CD4-positive, alpha-beta T cell treated with Interleukin-10 for 1 hour (primary cell): ENCODE measurements at places on chromosomes 16 and 17.

GRCh38 chr16:85349365-85350145 is 237.3 kb upstream of the CIBAR2 start:
- DNase-seq, result no peak

GRCh38 chr17:32226886-32227285 is 38.7 kb upstream of the RHBDL3 start:
- DNase-seq, result no peak

- DNase-seq, result no peak
Observed at GRCh38 chr17:50443505-50443974, 17.5 kb downstream of the ACSF2 start.

GRCh38 chr16:58264961-58265479 is 29.8 kb downstream of the PRSS54 start:
- peak; percentile 36 for DNase-seq

DNA sequence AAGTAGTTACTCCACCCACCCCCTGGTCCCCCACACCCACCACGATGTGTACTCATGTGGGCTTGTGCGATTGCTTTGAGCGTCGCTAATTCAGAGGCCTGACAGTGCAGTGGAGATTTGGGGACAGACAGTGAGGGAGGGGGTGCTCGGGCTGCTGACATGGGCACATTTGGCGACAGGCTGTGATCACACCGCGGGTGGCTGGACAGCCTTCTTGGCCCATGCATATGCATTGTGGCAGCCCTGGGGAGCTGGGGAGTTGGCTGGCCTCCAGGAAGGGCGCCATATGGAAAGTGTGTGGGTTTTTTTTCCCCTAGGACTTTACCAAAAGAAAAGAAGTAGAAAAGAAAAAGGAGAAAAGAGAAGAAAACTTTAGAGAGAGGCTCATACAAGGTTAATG is 275.5 kb upstream of the N4BP1 start:
- no peak for DNase-seq

- DNase-seq, result no peak
Observed at GRCh38 chr16:28883221-28883996, 5.1 kb downstream of the ATP2A1 start.

GRCh38 chr17:64387145-64387473 is 3.6 kb downstream of the PECAM1 start:
- no peak for DNase-seq
